ENCODE measurements at places on chromosomes 1 and 21.
A peak's percentile ranks its signal among the peaks of the same experiment; 100 is the strongest.

DNA sequence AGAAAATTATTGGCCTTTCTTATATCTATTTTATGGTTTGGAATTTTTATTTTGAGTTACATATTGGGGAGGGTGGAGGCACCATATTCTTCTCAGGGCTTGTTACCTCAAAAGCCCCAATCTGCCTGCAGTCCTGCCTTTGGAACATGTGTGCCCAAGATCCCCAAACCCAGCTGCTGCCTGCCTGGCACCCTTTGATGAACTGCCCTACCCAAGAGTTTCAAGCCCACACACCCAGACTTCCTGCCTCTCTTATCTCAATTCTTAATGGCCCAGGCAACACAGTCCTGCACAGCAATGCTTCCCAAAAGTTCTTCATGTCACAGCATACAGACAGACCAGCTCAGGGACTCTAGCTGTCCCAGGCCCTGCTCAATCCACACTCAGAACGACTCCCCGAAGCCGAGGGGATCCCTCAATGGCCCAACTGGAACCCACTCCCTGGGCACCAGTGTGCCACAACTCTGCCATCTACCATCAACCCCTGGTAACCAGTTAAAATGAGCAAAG is 19.2 kb downstream of the OLFML2B start:
- no peak for DNase-seq

GRCh38 chr1:84692391-84692790 is 2.1 kb upstream of the SSX2IP start:
- DNase-seq = no peak

DNA sequence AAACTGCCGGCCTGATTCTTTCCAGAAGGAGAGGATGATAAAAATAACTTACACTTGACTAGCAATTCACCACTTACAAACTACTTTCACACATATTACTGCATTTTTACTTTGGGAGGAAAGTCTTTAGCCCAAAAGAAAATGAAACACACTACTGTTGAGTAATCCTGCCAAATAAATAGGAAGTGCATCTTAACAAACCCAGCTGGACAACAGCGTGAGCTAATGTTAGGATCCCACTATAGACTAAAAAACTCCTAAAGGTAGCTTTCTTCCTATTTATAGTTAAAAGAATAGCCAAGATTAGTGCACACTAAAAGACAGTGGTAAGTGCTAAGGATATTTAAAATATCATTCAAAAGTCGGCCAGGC is 83.8 kb downstream of the HSF2BP start:
- no peak for DNase-seq

- DNase-seq = no peak
Measured at GRCh38 chr21:39198800-39199199, 15.5 kb upstream of the PSMG1 start.

DNA sequence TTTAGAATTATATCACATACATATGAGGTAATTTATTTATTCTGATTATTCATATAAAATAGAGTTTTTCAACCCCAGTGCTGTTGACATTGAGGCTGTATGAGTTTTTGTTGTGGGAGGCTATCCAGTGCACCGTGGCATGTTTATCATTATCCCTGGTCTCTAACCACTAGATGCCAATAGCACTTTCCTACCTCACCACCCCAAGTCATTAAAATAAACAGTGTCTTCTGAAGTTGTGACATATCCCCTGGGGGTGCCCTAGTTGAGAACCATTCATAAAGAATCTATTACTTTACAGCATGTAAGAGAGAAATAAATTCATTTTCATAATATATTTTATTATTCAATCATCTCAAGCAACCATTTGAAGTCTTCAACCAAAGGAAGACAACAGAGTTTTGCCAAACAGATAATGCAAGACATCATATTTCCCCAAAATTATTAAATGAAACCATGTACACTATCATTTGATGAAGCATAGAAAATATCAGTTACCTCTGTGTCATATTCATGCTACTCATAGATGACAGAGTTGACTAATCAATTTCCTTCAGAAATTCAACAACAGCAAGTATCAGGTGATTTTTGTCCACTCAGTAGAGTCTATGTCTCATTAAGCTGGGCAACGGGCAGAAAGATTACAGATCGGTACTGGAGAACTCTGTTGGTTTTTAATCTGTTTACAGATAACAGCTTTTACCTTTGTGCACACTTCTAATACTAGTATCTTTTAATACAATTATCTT is 39.5 kb upstream of the RGS1 start:
- no peak for DNase-seq

DNA sequence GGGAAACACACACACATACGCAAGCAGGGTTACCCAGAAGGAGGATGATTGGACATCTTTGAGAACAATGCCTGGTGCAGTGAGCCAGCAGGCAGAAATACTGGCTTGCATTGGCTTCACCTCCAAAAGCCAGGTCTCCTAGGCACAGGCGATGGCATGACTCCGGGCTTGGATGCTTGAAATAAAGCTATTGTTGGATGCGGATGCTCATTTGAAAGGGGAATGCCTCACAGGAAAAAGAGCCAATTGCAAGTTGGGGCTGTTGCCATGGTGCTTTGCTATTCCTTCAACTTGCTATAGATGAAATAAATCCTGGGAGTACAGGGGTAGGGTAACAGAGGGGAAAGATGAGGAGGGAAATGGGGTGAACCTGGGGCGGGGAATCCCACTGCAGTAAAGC is 180.7 kb upstream of the SGIP1 start:
- no peak for DNase-seq

DNA sequence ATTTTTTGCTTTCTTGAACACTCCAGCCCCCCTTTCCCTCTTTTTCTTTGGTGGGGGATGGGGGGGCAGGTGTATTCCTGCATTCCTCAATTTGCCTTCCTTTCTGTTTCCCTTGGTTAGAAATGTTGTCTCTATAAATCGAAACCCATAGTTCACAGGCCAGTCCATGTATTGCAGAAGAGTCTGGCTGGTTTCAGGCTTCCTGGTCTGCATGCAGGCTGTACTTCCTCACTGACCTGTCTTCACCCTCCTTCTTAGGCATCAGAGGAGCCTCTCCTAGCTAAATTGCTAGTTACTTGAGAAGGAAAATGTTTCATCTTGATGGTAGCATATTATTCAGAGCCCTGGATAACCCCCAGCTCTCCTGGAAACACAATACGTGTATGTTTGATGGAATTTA is 140.0 kb downstream of the SPATA46 start:
- DNase-seq = no peak

GRCh38 chr1:14971221-14971620 is 182.3 kb upstream of the TMEM51 start:
- DNase-seq = no peak

DNA sequence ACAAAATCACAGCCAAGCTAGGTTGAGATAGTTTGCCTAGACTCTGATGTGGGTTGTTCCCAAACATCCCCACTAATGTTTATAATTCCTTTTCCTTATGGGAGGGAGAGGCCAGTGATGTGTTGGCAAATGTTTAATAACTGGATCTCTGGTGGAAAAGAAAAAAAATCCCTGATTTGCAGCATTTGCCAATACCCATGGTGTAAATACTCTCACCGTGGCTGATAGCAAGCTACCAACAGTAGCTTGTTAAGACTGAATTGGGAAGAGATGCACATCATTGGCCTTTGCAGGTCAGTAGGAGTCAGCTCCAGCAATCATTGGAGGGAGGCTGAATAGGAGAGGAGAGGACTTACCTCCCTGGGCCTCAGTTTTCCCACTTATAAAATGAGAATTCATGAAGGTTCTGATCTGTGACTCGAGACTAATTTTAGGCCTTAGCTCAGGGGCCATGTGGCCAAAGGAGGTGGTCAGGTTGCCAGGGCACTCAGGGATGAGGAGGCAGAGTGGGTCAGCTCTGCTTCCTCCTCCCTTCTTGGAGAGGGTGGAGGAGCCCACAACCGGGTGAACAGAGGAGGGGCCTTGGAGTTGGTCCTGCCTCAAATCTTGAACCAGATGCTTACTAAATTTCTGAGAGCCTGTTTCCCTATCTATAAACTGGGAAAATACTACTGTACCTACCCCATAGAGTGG is 20.0 kb upstream of the SCMH1 start:
- no peak for DNase-seq

DNA sequence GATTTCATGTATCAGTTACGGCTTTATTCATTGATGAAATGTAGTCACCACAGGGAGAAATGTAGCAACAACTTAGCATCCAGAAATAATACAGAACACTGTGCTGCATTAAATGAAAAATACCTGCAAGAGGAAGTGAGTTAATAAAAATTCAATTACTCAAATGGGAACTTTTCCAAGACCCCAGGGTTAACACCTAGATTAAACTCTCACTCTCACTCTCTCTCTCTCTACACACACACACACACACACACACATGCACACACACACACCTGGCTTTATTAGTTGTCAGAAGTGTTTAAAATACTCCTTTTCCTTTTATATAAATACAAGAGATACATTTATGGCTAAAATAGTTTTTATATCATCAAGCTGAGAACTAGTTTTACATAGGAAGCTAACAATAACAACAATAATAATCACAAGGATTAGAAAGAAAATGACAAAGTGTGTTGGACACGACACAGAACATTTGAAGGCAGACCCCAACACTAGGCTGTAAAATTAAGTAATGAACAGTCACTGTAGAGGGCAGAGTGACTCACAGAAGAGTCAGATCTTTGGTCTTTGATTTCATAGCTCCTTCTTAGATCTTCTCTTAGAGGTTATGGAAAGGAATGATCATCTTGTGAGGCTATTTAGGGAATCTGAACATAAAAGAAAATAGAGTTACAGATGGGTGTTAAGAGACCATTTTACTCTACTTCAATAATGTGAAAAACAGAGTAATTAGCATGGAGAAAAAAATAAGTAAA is 1266.0 kb upstream of the ADGRL2 start:
- peak; percentile 4 for DNase-seq

DNA sequence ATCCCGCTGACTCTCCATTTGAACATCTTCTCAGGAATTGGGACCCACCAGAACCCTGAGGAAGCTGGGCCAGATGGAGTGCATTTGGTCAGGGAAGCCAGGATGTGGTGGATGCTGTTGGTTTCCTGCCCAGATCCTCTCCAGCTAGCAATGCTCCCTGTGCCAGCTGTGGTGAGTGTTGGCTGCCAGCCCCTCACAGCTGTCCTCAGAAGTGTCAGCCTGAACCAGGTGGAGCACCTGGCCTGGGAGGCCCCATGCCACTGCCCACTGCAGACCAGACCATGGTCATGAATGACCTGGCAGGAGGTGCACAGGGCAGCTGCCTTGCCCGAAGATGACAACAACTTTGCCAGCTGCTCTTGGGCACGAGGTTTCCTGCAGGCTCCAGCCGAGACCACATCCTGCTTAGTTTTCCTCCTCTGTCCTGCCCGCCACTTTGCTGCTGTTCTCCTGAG is 54.4 kb downstream of the PRSS38 start:
- DNase-seq = no peak

GRCh38 chr1:161165742-161166668 is at the start of gene PPOX:
Gene PPOX (plus strand): TSS chr1:161166426. CDS start chr1:161166848, 422 bp downstream.
- peak; percentile 100 for DNase-seq

DNA sequence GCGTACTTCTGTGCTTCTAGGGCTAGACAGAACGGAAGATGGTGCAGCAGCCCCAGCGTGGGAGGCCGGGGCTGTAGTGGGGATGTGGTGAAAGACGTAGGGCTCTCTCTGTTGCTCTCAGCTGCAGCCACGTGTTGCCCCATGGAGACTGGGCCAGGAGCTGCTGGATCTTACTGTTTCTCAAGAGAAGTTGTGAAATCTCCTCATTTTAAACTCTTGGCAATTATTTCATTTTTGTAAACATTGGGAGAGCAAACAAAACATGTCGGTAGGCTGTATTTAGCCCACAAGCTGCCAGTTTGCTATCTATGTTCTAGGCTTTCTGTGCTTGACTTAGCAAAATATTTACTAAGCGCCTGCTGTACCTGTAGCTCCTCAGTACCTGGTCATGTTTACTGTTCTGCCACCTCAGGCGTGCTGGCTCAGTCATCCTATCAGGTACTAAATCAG is 15.9 kb upstream of the ELOA start:
- DNase-seq = peak; percentile 61

DNA sequence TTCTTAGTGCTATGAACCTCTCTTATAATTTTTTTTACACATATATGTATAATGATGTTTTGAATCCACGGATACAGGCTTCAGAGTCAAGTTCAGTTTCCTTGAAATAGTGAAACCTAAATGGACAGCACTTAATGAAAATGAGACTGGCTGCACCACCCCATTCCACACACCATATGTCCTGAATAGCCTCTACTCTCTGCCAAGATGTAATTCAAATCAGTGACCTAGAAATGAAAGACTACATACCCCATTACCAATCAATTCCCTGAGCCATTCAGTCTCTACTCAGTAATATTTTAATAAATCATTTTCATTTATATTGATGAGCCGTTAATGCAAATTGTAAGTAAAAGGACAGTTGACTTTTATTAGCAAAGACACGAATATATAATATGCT is 614.9 kb upstream of the TMPRSS15 start:
- DNase-seq = no peak

- DNase-seq = no peak
Measured at GRCh38 chr21:29033871-29034270, 9.4 kb downstream of the USP16 start.

DNA sequence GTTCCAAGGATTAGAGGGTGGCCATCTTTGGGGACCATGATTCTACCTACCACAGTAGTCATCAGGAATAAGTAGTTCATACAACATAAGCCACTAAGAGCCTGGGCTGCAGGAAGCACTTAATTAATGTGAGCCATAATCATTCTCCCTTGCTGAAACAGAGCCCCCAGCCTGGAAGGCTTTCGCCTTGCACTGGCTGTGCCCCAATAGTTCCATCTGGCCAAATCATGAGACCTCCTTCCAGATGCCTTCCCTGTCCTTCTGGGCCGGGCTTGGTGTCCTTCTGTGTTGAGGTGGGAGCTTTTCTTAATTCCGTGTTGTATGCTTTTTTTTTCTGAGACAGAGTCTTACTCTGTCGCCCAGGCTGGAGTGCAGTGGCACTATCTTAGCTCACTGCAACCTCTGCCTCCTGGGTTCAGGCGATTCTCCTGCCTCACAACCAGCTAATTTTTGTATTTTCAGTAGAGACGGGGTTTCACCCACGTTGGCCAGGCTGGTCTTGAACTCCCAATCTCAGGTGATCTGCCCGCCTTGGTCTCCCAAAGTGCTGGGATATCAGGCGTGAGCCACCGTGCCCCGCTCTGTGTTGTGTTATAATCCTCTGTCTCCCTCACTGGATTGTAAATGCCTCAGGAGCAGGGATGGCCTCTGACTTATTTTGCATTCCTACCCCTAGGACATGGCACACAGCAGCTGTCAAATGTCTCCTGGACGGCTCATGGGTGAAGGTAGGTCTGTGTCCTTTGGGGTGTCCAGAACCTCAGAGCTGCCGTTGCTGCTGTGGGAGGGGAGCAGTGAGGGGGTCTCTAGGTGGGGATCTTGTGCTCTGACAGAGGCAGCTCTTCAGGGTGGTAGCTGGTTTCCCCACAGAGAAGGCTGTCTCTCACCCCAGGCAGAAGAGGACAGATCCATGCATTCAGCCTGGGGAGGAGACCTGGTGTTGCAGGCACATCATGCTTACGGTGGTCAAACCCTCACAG is 10.1 kb downstream of the GNG4 start:
- no peak for DNase-seq

GRCh38 chr1:11731691-11732283 is 4.1 kb upstream of the AGTRAP start:
- no peak for DNase-seq

GRCh38 chr1:59500950-59501742 is 204.3 kb downstream of the FGGY start:
- peak; percentile 12 for DNase-seq
